ENCODE measurements at places on chromosomes 1 and 21.

GRCh38 chr1:15045123-15045522, 108.4 kb upstream of the TMEM51 start:
- no peak for DNase-seq

- DNase-seq: no peak
Measured at GRCh38 chr1:2322581-2323211, 68.7 kb downstream of the MORN1 start.

DNA sequence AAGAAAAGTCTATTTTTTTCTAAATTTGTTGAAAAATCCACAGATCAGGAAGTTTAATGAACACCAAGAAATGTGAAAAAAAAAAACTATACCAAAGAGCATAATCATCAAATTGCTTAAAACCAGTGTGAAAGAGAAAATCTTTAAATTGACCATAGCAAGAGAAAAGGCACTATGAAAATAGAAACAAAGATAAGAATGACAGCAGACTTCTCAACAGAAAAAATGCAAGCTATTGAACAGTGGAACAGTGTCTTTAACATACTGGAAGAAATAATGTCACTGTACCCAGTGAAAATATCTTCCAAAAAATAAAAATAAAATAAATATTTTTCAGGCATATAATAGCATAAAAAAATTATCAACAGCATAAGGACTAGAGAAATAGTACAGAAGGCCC, 243.0 kb upstream of the GJB5 start:
- no peak for DNase-seq

- no peak for DNase-seq
Measured at GRCh38 chr1:67749263-67749843, 64.4 kb downstream of the GADD45A start.

DNA sequence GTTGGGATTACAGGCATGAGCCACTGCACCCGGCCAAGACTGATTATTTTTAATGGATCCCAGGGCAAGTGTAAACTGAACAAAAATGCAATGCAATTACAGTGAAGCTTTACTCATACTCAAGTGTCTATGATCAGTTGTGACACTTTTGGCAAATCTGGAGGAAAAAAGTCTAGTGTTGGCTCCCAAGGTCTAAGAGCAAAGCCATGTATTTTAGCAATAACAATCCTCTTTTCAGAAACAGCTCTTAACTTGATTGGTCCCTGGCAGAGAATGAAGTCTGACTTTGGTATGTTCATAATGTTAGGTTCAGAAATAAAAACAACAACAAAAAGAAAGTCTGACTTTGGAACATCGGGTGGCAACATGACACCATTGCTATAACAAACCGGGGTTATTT, 40.2 kb upstream of the C1orf53 start:
- DNase-seq: peak; percentile 58

- peak; percentile 81 for DNase-seq
Measured at GRCh38 chr1:201676197-201676596, 137.3 kb downstream of the NAV1 start.

GRCh38 chr21:34559089-34559631, 47.1 kb upstream of the KCNE1 start:
- no peak for DNase-seq

DNA sequence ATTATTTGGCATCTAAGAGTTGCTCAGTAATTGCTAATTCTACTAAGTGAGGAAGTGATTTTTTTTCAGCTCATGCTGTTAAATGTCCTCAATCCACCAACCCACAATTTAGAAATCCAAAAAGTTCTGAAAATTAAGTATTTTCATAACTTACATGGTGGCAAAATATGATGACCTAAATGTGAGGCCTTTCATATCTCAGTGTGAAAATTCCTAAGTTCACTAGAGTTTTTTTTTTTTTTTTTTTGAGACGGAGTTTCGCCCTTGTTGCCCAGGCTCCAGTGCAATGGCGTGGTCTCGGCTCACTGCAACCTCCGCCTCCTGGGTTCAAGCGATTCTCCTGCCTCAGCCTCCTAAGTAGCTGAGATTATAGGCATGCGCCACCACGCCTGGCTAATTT, 5.6 kb downstream of the NUCKS1 start:
- no peak for DNase-seq

GRCh38 chr1:64956733-64957441, 9.5 kb downstream of the JAK1 start:
- no peak for DNase-seq
